ENCODE measurements at places on chromosomes 7 and 10.

- no peak for DNase-seq
Observed at GRCh38 chr7:22184549-22185199, 172.3 kb downstream of the RAPGEF5 start.

DNA sequence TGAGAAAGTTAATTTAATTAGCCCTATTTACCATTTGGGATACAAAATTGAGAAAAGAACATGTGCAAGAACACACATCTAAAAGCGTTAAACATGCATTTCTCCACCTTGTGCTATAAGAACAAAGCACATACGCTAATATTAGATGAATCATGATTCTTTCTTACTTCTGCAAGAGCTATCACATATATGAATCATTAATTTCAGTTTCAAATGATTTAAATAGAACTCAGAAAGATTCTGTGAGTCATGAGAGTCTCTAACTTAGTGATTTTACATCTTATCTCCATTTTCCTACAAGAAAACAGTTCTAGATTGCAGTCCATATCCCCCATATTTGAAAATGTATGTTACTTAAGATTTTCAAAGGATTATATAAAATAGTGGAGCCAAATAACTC lies 173.9 kb downstream of the RNLS start:
- DNase-seq = no peak

DNA sequence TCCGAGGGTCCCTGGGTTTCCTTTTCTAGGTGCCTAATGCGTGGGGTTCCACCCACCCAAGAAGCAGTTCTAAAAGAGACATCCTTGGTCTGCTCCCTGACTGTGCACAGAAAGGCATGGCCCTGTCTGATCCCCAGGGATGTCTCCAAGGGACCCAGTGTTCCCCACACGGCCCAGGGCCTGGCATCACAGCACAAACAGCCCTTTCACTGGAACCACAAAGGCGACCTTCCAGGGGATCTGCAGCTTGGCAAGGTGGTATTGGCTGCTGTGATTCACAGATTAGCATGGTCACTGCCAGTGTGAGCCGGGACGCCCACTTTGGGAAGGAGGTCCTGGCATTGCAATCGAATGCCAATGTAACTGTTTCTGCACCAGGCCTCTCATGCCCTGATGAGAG lies 6.4 kb downstream of the KCNMA1 start:
- no peak for DNase-seq

DNA sequence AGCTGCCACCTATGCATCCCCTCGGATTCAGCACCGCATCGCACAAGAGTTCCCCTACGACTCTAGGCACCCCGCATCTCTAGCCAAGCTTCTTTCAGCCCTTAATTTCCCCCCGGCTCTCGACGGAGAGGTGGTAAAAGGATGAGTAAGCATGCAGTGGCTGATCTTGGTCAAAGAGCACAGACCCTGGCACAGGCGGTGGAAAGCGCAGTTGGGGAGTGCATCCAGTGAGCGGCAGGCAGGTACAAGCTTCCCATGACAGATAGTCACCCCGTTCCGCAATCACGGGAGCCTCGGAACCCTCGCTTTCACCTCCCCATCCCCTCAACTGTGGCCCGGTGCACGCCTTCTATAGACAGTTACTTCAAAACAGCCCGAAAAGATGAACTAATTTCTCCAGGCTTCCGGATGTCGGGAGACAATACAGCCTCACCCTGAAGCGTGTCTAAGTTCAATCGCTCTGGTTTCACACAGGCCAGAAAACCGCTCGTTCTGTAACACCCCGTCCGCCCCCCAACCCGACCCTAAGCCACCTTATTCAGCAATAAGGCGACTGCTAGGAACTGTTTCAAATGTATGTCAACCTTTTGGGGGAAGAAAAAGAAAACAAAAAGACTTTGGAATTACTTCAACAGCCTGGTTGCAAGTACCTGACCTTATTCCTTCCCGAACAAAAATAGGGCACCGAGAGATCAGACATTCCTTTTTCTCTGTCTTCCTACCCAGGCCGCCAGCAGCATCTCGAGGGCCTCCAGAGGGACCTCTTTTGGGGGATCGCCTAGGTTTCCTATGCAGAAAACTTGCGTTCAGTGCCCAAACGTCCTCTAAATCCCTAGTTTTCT lies 1.4 kb downstream of the RHEB start:
- no peak for DNase-seq

- DNase-seq = no peak
Observed at GRCh38 chr7:35526645-35527044, 168.3 kb downstream of the HERPUD2 start.

DNA sequence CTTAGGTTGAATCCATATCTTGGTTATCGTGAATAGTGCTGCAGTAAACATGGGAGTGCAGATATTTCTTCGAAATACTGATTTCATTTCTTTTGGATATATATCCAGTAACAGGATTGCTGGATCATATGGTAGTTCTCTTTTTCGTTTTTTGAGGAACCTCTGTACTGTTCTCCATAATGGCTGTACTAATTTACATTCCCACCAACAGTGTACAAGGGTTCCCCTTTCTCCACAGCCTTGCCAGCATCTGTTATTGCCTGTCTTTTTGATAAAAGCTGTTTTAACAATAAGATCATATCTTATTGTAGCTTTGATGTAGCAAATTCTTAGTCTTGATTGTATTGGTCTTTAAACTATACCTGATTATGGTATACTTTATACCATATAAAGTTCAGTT lies 45.3 kb downstream of the ZNRF2 start:
- no peak for DNase-seq

GRCh38 chr10:22712956-22713852 lies 1.2 kb downstream of the PIP4K2A start:
- no peak for DNase-seq

- DNase-seq = no peak
Observed at GRCh38 chr7:95687759-95688343, 84.5 kb upstream of the DYNC1I1 start.

DNA sequence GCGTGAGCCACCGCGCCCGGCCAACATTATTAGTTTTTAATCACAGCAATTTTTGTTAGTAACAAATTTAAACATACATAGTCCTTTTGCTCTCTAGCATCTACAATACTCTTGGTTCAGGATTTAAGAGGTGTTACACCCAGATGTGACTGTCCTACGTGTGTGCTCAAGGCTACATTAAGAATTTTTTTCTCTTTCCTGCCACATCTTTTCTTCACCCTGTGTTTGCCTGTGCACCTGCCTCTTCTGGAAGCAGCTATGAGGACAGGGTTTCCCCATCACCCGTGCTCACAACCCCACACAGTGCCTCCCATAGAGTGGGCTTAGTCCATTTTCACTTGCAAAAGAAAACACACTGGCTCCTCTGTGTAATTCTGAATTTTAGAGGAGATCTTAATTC lies 186.7 kb upstream of the KLF6 start:
- no peak for DNase-seq

DNA sequence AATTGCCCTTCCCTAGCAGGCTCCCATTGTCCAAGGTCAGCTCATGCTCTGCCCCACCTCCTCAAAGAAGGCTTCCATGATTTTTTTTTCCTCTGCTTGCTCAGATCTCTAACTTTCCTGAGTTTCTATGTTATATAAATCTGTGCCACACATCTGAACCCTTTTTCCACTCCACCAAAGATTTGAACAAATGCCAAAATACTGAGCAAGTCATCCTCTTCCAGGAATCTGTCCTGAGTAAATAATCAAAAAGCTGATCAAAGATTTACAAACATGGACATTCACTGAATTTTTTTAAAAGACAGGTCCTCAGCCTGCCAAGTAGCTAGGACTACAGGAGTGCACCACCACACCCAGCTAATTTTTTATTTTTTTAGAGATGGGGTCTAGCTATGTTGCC lies 102.8 kb upstream of the ARID5B start:
- DNase-seq = no peak

- no peak for DNase-seq
Observed at GRCh38 chr10:3471472-3471871, 298.9 kb upstream of the PITRM1 start.

DNA sequence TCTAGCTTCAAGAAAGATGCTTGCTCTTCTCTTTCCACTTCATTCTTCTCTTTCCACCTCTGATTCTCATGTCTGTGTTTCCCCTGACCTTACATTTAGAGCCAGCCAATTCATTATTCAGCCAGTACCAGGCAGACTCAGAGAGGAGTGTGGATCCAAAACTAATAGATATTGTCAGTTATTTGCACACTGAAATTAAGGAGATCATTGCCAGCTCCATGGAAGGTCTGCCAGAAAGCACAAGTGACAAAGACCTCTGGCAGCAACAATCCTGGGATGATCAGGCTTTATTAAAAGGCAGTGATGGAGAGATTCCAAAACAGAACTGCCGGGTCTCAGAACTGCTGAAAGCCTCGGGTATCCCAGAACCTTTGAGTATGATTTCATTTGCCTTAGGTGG lies 749.4 kb downstream of the XPNPEP1 start:
- DNase-seq = no peak

GRCh38 chr7:112263519-112263918 lies 57.0 kb downstream of the ZNF277 start:
- DNase-seq = no peak

- DNase-seq = no peak
Observed at GRCh38 chr7:3695602-3696001, 394.6 kb downstream of the SDK1 start.

GRCh38 chr7:120716307-120716706 lies 141.6 kb downstream of the TSPAN12 start:
- no peak for DNase-seq

DNA sequence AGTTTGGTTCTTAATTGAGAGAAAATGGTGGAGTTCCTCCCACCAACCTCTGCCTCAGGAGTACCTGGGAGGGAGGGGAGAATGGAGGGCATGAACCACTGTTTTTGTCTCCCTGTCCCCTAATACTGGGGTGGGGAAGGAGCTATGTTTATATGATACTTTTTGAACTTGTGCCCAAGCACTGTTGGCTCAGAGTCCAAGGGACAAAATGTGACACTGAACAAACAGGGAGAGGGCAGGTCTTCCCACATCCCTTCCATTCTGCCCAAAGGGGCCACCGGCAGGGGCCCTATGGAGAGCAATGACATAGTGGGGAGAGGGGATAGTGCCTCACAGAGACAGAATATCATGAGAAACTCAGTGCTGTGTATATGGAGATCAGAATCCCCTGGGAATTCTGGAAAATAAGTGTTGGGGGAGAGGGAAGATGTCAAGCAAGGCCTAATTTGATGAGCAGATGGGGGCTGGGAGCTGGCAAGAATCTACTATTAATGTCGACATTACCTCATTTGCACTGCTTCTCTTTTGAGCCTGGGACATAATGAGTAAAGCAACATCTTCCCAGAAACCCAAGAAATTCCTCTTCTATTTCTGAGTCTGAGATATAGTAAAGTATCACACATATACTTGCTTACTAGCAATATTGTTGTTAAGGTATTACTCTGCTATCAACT lies 180.6 kb downstream of the CYP26A1 start:
- DNase-seq = no peak

DNA sequence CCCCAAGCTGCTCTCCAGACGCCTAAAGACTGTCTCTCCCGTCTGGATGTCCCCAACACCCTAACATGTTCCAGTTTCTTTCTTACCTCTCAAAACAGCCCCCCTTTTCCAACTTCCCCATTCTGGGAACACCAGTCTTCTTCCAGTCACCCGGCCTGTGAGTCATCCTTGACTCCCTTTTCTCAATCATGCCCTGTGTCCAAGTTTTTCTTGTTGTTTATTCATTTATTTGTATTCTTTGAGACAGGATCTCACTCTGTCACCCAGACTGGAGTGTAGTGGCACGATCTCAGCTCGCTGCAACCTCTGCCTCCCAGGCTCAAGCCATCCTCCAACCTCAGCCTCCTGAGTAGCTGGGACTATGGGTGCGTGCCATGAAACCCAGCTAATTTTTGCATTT lies 15.6 kb downstream of the SNX10 start:
- no peak for DNase-seq

DNA sequence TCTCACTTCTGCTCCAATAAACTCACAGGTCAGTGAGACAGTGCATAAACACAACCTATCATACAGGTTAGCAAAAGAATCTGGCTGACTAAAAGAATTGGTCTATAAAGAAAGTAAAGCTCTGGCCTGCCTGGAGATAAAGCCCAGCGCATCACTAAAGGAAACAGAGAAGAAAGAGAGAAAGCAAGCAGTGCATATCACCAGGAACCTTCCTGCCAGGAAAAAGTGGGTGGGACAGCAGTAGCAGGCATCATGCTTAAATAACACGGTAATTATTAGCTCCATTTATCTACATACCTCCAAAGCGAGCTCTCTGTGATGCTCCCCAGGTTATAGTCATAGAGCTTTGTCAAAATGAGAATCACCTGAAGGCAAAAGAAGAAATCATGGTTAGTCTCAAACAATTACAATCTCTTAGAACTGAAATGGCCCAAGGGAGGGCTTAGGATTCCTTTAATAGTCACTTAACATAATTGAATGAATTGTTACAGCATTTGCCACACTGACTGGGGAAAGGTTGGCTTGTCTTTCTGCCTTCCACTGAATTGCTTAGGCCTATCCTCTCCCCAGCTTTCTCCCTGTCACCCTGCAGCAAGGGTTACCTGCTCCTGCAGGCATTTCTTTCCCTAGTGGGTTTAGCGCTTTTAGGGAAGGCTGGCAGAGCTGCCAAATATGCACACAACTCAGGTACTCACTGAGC lies 208.1 kb downstream of the SORCS1 start:
- DNase-seq = no peak

- DNase-seq = no peak
Observed at GRCh38 chr7:44396931-44397545, 71.6 kb upstream of the CAMK2B start.

DNA sequence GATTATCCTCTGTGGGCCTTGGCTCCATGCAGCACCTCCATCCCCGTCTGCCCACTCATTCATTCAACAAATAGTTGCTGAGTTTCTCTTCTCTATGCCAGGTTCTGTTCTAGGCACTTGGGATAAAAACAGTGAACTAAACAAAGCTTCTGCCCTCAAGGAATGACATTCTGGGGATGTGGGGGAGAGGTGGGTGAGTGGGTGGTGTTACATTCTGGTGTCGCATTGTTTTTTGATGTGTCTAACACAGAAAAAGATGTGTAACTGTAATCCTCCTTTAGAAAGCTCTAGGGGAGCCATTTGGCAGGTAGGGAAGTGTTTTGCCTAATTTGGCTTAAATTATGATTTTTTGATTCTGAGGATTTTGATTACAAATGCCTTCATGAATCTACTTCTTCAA lies 21.4 kb downstream of the AUTS2 start:
- no peak for DNase-seq

GRCh38 chr10:22489467-22489866 lies 144.2 kb downstream of the SPAG6 start:
- no peak for DNase-seq

All from amniotic stem cell (primary cell).